Neural progenitor cell (in vitro differentiated cells): ENCODE measurements at places on chromosomes 2 and 18. TPM values are rescaled to one million over a fixed set of nuclear protein-coding genes. Genes with fewer than 3 reads are reported as not detected.
A peak's percentile ranks its signal among the peaks of the same experiment; 100 is the strongest.

GRCh38 chr2:45891719-45892424 lies 240.4 kb downstream of the PRKCE start:
- no peak for DNase-seq

GRCh38 chr2:240819858-240820606 lies at the start of gene KIF1A:
Gene KIF1A (minus strand): TSS chr2:240820219. CDS start chr2:240797752, 22,467 bp downstream.
- peak; percentile 90 for DNase-seq

- no peak for DNase-seq
Observed at GRCh38 chr2:143793381-143793780, 664.2 kb downstream of the ARHGAP15 start.

GRCh38 chr18:8602040-8602439 lies 7.2 kb upstream of the RAB12 start:
- no peak for DNase-seq

DNA sequence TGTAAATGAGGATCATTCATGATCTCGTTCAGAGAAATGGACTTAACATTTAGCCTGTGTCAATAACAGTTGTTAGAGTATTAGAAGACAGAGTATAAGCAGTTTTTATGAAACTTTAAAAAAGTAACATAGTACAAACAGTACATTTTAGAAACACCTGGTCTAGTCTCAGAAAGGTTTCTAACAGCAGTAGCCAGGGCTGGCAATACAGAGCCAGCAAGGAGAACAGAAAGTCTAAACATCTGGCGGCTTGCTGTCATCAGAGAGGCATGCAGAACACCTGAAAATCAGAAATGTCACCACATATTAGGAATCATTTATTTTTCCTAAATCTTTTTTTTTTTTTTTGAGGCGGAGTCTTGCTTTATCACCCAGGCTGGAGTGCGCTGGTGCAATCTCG lies 50.1 kb downstream of the RPL31 start:
- DNase-seq, result no peak

DNA sequence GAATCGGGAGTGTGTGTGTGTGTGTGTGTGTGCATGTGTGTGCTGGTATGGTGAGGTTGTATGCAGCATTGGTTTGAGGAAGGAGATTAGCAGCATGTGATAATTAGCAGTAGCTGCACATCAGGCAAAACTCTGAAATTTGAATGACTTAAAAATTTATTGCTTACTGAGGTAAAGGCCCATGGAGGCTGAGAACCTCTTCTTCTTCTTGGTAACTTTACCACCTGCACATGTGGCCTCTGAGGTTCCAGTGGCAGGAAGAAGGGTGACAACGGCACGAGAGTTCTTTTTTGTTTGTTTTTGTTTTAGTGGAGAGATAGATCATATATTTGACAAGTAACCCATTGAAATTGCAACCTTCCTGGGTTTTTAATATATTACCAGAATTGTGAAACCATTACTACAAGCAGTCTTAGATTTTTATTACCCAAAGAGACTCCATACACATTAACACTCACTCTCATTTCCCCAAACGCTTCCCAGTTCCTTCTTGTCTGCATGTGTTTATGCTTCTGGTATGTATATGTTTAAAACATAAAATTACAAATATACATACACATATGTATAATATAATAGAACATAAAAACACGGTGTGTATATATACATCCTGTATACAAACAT lies 292.1 kb downstream of the PTGR3 start:
- DNase-seq, result no peak

The EFR3B gene
- total RNA-seq, result 17.2 and 21.2 TPM in 2 replicates

DNA sequence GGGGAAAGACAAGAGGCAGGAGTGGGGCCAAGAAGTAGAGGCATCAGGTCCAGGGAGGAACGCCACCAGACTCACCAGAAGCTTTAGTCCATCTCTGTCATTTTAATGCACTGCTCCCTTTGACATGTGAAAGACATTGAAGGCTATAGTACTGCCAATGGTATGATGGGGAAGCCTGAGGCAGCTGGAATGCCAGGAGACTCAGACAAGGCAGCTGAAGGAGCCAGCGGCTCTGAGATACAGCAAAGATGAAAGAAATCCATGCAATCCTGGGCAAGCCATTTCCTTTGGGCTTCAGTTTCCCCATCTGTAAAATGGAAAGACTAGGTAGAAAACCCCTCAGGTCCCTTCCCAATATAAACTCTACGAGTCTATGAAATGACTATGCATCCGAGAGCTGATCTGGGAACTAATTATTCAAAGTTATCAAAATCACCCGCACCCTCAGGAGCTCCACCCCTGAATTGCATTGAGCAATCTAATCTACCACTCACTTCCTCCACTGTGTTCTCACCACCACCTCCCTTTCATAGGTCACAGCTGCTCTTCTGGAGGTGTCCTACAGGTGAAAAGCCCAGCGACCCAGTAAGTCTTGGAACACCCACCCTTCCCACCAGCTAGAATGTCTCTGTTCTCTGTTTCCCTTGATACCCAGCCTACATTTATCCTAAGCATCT lies 3.1 kb downstream of the CXCR2 start:
- no peak for DNase-seq

GRCh38 chr2:190882856-190883582 lies 2.4 kb downstream of the GLS start:
- peak; percentile 40 for DNase-seq

The PRADC1 gene
- total RNA-seq, result 3.9 and 8.2 TPM in 2 replicates

- peak; percentile 34 for DNase-seq
Observed at GRCh38 chr2:138658187-138658894, 121.8 kb downstream of the NXPH2 start.

DNA sequence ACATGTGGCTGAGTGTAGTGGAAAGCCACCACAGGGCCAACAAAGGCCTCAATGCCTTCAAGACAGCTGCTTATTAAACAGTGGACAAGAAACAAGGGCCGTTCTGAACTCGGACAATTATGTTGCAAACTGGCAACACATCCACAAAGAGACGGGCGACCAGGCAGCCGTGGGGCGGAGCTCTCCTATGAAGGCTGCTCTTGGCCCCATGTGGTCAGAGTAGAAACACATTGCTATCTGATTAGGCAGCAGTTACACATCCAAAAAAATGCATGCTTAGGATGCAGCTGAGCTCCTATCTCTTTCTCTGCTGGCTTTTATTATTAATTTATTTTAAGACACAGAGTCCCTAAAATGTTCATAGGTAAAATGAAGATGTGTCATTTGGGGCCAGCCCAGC lies 163.4 kb downstream of the TMEM163 start:
- DNase-seq, result no peak

GRCh38 chr18:77063260-77063659 lies 69.3 kb downstream of the MBP start:
- no peak for DNase-seq

The ERFE gene
- 0.09 TPM in 1 of 2 replicates, not detected in the other for total RNA-seq

- DNase-seq, result peak; percentile 56
Observed at GRCh38 chr2:60560734-60561644, 7.5 kb upstream of the BCL11A start.

DNA sequence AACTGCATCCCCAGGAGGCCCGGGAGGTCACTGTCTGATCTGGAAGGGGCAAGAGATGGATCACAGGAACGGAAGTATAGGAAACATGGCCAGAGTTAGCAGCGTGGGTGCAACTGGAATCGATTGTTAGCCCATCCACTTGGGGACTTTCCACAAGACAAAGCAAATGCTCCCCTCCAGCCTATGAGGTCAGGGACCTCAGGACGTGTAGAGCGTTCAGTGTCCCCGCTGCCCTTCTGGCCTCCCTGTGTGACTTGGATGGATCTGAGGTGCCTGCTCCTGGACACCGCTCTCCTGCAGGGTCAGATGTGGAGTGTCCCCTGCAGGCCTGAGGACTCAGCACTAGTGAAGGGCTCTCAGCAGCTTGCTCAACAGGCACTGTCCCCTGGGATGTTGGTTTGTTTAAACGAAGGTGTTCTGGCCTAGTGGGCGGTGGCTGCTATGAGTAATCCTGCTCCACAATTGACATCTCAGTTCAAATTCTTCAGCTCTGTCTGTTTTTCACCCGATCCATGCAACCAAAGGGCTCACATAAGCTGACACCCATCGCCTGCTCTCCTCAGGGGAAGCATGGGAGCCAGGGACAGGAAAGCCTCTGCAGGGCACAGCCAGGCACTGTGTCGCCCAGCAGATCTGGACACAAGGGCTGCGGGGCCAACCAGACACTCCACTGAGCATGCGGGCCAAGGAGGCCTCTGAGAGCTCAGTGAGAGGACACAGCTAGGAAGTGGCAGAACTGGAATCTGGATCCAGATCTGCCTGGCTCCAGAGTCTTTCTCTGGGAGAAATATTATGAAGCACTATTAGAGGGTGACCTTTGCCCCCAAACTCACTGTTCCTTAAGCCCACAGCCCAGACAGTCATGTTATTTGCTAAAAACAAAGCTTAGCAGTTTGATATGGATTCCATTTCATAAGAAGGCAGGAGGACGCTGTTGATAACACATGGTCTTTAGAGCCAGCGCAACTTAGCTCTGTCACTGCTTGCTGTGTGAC lies 78.5 kb downstream of the RHOB start:
- no peak for DNase-seq

DNA sequence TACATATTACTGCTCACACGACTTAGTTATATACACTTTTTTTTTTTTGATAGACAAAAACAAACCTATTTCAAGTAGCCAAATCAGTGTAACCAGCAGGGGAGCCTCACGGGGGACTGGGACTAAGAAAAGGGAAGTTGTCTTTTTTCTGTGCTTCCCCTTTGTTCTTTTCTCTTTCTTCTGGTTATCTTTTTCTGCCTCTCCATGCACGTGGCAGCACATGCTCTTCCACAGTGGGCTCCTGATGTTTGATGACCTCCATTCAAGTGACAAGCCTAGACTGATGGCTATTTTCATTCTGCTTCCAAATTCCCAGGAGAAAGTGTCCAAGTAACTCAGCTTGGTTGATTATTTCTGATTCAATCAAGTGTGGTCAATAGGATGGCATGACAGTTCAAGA lies 98.2 kb upstream of the STK39 start:
- DNase-seq, result no peak

GRCh38 chr2:159855557-159856061 lies 57.6 kb upstream of the CD302 start:
- no peak for DNase-seq

The IL1F10 gene
- not detected in 2 replicates for total RNA-seq

GRCh38 chr18:54717673-54718407 lies 110.4 kb upstream of the RAB27B start:
- peak; percentile 71 for DNase-seq

DNA sequence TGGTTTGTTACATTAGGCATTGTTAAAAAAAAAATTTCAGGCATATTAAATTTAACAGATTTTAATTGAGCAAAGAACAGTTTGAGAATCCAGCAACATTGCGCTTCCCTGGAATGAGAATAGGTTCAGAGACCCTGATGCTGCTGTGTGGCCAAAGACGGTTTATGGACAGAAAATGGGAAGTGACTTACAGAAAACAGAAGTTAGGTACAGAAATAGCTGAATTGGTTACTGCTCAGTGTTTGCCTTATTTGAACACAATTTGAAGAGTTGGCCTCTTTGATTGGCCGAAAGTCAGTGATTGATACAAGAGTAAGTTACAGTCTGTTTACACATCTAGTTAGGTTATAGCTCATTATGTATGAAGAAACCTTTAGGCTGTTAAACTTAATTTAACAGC lies 6.0 kb upstream of the NEDD4L start:
- DNase-seq, result no peak

DNA sequence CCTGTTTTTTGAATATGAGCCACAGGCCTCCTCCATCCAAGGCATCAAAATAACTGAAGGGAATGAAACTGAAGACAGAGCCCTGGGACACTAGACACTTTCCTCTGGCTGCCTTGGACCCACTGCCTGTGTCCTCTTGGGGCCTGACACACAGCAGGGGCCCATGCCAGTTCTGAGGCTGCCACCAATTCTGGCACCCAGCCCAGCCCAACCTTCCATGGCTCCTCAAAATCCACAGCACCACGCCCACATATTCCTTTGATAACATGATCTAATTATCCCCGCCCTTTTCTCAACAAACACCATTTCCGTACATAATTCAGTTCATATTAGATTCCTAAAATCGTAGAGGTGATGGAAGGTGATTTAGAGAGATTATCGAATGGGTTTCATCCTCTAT lies 64.2 kb downstream of the EMX1 start:
- no peak for DNase-seq

The FBXO36 gene
- total RNA-seq, result 9.5 and 13.1 TPM in 2 replicates

The CABYR gene
- 12.0 and 14.2 TPM in 2 replicates for total RNA-seq

DNA sequence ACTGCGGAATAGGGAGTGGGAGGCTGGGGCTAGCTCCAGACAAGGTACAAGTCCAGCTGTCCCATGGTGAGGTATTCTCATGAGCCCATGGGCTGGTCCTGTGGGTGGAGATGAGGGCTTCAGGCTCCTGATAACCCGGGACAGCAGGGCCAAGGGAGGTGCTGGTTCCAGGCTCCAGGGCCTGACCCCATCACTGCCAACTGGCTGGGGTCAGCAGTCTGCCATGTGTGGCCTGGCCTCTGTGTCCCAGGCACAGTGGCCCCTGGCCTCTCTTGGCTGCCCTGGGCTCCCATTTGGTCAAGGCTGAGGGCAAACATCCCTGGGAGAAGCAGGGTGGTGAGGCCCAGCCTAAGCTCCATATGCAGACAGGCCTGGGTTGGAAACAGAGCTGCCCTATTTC lies 966 bp upstream of the OXER1 start:
- DNase-seq, result no peak

DNA sequence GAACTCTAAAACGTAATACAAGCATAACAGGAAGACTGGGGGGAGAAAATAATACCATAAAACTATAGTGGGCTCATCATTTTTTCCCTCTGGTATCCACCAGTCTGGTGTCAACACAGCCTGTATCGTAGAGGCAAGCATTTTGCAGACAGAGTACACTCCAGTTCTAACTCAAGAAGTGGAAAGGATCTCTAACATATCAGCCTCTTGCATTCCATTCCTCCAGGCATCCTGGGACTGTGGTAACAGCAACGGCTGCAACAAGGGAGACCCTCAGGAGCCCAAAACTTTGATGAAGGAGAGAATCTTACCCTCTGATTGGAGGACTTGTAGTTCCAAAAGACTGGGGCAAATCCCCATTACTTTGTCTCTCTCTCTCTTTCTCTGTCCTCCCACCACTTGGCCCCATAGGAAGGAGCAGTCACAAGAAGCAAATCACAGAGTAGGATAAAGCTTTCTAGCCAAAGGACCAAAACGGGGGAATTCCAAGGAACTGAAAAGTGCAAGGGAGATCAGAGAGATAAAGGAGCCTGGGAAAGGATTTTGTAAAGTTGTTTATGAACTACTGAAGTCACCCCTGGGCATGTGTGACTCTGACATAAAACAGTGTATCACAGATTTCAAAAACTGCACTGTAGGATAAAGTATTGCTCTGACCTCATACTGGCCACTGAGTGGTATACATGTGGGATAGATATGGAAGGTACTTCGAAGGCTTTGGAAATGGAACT lies 11.9 kb downstream of the FRZB start:
- peak; percentile 45 for DNase-seq

GRCh38 chr2:115580784-115581183 lies 1138.3 kb downstream of the DPP10 start:
- DNase-seq, result no peak

The CLEC4F gene
- not detected in 2 replicates for total RNA-seq

The UGT1A8 gene
- not detected in 2 replicates for total RNA-seq

The RAB11FIP5 gene
- total RNA-seq, result 4.2 and 6.8 TPM in 2 replicates

The RAD51AP2 gene
- total RNA-seq, result 0.31 and 1.2 TPM in 2 replicates
